ENCODE measurements at places on chromosomes 5 and 9.

GRCh38 chr5:5584236-5584745, 161.8 kb downstream of the ICE1 start:
- no peak for DNase-seq

GRCh38 chr9:123129423-123129822, 96.0 kb downstream of the GPR21 start:
- DNase-seq: peak; percentile 2

GRCh38 chr9:79357194-79357593, 214.6 kb upstream of the TLE4 start:
- DNase-seq: no peak

- DNase-seq: no peak
Measured at GRCh38 chr5:136194576-136194975, 1.6 kb upstream of the SMIM32 start.

DNA sequence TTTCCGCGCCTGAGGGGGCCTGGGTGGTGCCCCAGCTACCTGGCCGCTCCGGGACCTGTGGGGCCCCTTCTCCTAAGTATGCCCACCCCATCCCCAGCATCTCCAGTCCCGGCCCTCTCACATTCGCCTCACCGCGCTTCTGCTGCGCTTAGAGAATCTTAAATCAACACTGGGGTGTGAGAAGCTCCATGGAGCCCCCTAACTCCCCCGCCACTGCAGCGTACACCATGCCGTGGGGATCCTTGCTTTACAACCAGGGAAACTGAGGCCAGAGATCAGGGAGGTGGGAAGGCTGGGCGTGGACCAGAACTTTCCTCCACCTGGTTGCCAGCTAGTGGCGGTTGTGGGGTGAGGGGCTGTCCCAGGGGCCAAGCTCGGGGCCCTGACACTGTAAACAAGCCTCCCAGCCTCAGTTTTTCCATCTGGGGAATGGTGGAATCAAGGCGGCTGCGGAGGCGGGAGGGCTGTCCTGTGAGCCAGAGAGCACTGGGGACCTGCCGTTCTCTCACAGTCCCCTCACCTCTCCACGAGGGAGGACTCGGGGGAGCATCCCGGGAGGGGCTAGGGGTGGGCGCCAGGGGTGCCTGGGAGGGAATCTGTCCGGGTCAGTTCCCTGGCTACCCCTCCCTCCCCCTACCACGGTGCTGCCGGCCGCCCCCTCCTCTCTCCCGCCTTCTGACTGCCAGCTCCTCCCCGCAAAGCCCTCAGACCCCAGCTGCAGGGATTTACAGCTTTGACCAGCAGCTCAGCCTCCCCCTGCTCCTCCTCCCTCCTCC, 161.2 kb downstream of the C9orf50 start:
- DNase-seq: no peak

GRCh38 chr5:17065458-17065857, 129.4 kb upstream of the MYO10 start:
- no peak for DNase-seq

DNA sequence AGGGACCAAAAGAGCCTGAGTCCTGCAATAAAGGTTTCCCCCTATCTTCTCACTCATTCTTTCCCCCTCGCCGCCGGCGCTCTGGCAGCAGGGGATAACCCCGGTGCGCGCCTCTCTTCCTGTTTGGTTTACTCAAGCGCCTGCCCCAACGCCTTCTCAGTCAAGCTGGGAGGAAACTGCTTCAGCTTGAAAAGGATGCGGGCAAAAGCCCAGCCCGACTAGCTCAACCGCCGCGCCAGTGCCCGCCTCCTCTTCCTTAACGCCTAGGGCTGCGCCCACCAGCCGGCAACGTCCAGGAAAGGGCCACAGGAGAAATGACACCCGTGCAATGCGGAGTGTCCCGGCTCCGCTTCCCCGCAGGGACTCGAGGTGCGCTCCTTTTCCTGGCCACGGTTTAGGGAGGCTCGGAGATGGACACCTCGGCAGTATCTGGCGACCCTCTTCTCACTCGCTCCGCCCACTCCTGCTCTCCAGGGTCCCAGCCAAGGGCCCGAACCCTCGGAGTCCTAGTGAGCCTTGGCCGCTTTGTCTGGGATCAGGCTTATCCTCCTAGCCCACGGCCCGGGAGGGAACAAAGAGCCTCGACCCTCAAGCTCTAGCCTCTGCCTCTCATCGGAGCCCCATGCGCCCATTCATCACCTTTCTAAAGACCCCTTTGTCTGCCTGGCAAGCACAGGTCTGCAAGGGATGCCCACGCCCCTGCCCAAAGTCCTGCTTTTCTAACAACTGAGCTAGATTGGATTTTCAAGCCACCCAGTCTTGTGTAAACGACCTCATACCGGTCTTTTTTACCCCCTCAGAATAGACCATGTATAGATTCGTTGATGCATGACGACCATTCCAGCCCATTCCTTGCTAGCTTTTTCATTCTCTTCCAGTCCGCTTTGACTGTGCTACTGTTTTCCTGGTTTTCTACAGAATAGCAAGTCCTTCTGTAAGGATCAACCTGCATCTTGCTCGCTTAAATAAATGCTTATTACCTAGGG, 2.0 kb downstream of the ST8SIA4 start:
- DNase-seq: peak; percentile 96

Measured in inflammatory macrophage treated with lipopolysaccharide for 4 hours (primary cell).